Large intestine (tissue), 12 donors: ENCODE measurements at places on chromosomes 1 and 21. TPM values are rescaled to one million over a fixed set of nuclear protein-coding genes. Genes with fewer than 3 reads are reported as not detected.
A peak's percentile ranks its signal among the peaks of the same experiment; 100 is the strongest.

The MYCL gene
- 8.5 TPM for polyA plus RNA-seq

The CROCC gene
- polyA plus RNA-seq, result 24.8 TPM

The PADI2 gene
- 19.3 TPM for polyA plus RNA-seq

DNA sequence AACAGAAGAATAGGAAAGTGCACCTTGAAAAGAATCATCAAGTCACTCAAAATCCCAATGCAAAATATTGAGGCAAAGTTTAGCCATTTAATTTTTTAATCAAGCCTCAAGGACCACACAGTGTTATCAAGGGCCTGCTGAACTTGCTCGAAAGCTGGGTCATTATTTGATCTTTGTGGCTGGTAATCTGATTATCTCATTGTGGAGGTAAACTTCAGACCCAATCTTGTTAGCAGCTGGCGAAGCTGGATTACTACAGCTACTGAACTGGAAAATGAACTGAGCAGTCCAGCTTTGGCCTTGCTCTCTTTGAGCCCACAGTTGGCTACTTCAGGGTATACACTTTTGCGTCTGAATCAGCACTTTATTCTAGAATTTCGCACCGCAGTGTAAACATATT, 94.4 kb downstream of the BARHL2 start:
- DNase-seq, result no peak

- DNase-seq, result no peak
Measured at GRCh38 chr1:111948209-111949171, 41.0 kb downstream of the KCND3 start.

GRCh38 chr1:182299728-182300616, 91.6 kb downstream of the GLUL start:
- DNase-seq, result peak; percentile 79

DNA sequence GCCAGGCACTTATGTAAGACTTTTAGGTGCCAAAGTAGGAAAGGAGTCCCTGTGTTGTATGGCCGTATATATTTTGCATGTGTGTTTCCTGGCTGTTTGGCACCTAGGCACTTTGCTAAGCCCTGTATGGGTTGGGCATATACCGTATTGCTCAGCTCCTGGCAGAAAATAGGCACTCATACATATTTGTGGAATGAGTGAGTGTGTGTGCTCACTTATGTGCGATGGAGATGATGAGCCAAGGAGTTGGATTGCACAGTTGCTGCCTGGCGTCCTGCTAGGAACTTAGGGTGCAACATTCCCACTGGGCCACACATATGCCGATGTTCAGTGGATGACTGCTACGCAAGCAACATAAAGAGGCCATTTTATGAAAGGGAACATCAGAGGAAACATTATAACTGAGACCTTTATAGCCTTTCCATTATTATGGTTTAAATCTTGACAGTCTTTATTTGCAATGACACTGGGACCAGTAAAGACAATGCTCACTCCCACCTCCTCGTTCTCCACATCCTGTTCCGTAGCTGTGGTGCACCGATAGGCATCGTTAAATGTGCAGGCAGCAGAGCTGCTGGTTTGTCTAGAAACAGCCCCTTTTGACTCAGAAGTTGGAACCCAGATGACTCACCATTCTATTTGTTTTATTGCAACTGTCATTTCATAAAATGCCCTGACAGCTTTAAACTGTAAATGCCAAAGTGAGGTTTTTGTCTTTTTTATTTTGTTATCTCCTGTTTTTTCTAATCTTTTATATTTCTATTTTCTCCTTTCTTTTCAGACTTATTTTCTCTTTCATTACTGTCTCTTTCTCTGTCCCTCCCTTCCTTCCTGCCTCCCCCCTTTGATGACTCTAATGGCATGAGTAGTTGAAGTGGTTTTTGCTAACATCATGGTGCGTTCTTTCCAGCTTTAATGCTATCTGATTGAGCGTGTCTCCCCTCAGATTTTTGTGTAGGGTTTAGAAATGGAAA, 36.1 kb downstream of the PEX14 start:
- DNase-seq, result no peak

GRCh38 chr1:204172404-204173029, 6.4 kb upstream of the REN start:
- no peak for DNase-seq

DNA sequence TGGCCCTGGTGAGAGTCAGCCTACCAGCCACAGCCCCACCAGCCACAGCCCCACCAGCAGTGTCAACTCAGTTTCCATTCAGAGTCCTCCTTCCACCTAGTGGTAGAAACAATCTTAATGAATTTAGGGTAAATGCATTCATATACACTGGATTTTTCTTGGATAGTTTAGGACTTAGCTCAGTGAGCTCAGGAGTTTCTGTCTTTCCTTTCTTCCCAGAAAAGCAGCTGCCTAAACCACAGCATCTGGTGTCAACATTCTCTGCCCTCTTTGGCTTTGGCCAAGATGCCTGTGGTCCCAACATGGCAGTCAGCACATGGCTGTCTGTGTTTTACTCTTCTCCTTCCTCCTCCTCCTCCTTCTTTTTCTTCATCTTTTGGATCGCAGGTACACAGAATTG, 94.0 kb downstream of the CLIC6 start:
- no peak for DNase-seq

- DNase-seq, result no peak
Measured at GRCh38 chr1:18079941-18080735, 27.5 kb upstream of the IGSF21 start.

GRCh38 chr1:53517821-53518352, 58.7 kb downstream of the DMRTB1 start:
- DNase-seq, result no peak

GRCh38 chr1:53440633-53441032, 18.6 kb upstream of the DMRTB1 start:
- DNase-seq, result no peak

- DNase-seq, result no peak
Measured at GRCh38 chr1:43439781-43440180, 13.9 kb downstream of the HYI start.
